Hematopoietic multipotent progenitor cell (in vitro differentiated cells): ENCODE measurements at places on chromosomes 5 and 9. TPM values are rescaled to one million over a fixed set of nuclear protein-coding genes. Genes with fewer than 3 reads are reported as not detected.

GRCh38 chr5:143179126-143179740, 224.3 kb downstream of the NR3C1 start:
- no peak for DNase-seq

CAVIN4 gene
- under 0.01 TPM for total RNA-seq

TNC gene
- total RNA-seq: under 0.01 TPM

- no peak for DNase-seq
Measured at GRCh38 chr5:16548812-16549211, 68.0 kb downstream of the RETREG1 start.

PPP2R2B gene
- 1.6 TPM for total RNA-seq

DNA sequence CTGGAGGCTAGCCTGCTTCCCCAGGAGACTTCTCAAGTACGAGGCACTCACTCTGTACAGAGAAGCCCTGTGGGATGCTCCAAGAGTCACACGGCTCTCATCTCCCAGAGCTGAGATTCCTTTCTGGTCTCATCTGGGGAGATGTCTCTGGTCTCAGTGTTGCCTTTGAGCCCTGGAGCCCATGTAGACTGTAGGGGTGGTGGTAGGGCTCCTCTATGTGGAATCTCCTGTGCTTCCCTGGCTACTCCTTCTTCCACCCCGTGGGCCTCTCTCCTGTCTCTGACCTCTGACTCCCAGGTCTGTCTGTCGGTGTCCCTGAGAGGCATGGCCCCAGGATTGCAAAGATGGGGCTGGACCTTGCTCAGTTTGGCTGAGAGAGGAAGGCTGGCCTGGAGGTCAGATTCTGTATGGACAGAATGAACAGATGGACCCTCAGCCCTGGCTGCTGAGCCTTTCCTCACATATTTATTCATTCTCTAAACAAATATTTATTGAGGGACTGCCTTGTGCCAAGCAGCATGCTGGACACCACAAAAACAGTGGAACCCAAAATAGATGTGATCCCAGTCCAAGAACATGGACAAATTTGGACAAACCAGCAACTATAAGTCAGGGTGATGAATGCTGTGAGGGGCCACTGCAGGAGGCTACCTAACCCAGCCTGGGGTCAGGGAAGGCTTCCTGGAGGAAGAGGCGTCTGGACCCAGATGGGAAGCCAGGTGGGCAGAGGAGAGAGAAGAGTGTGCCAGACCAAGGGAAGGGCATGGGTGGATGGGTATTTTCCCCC, 2.6 kb downstream of the CCL19 start:
- DNase-seq: no peak

ANKRD31 gene
- under 0.01 TPM for total RNA-seq

- DNase-seq: peak; percentile 20
Measured at GRCh38 chr5:169880012-169880663, 100.2 kb downstream of the INSYN2B start.

GRCh38 chr9:102631559-102631958, 363.6 kb upstream of the CYLC2 start:
- DNase-seq: no peak

GRCh38 chr9:91253488-91253887, 108.2 kb downstream of the AUH start:
- DNase-seq: no peak

IFNA13 gene
- total RNA-seq: not detected

DNA sequence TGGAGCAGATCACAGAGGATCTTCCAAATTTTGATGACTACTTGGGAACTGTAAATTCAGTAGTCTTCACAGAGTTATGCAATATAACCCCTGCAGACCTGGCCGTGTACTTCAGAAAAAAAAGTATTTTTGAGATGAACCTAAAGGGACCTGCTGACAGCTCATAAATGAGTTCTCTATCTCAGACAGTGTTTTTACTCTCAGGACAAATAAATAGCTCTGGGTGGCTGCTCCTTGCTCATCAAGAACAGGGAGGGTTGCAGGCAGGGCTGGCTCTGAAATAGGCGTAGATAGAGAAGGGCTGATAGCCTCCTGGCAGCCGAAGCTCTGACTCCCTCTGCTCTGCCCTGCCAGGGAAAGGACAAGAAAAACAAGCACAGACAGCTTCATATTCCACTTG, 64.8 kb downstream of the PLAC8L1 start:
- no peak for DNase-seq

DNA sequence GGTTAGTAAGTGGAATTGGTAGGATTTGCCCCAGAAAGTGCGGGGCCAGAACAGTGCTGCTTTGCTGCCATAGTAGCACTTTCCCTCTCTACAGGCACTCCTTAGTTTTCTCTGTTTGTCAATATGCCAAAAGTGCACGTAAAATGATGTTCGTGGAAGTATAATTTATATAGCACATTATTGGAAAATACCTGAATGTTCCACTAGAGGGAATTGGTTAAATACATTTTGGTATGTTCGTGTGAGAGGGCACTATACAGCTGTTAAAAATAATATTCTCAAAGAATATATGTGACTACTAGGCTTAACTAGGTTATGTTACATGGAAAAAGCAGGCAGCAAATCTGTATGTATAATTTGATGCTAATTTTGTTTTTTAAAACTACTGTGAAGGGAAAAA, 184.0 kb upstream of the GDNF start:
- no peak for DNase-seq

ZNF300 gene
- total RNA-seq: 3.0 TPM

THBS4 gene
- total RNA-seq: under 0.01 TPM

- DNase-seq: no peak
Measured at GRCh38 chr9:89664896-89665329, 60.1 kb downstream of the GADD45G start.

DNA sequence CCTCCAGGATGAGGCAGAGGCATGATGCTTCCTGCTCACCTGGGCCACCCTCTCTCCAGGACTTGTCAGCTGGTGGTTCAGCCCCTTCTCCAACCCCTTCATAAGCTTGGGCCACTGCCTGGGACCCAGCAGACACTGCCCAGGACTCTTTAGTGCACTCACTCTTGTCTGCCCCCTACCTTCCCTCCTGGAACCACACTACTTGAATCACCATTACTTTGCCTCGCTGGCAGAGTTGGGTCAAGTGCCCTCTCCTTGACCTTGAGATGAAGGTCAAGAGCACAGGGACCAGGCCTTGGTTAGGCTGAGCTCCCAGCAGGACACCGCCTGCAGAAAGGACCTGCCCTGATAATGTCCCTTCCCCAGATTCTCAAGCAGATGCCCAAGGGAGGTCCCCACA, 8.5 kb upstream of the ENDOG start:
- no peak for DNase-seq

GRCh38 chr9:105414947-105415661, 32.7 kb upstream of the FSD1L start:
- DNase-seq: peak; percentile 54

- DNase-seq: peak; percentile 39
Measured at GRCh38 chr9:77896269-77896937, 135.2 kb downstream of the GNAQ start.

DNA sequence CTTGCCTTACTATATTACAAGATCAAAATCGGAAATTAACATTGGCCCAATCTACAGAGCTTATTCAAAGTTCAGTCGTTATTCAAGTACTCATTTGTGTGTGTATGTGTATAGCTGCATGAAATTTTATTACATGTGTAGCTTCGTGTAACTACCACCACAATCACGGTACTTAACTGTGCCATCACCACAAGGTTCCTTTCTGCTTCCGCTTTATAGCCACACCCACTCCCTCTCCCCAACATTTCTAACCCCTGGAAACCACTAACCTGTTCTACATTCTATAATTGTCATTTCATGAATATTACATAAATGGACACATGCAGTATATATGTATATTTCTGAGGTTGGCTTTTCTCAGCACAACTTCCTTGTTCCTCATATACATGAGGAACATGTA, 4.0 kb upstream of the TEX48 start:
- DNase-seq: no peak

AFAP1L1 gene
- 1.9 TPM for total RNA-seq

GRCh38 chr5:13348568-13348967, 595.9 kb downstream of the DNAH5 start:
- no peak for DNase-seq

GRCh38 chr5:131242728-131243255, 21.1 kb upstream of the CDC42SE2 start:
- DNase-seq: no peak
